Progenitor cell of endocrine pancreas (in vitro differentiated cells): ENCODE measurements at places on chromosomes 3 and 15. TPM values are rescaled to one million over a fixed set of nuclear protein-coding genes. Genes with fewer than 3 reads are reported as not detected.

- DNase-seq = peak; percentile 25
These were observed 25.0 kb downstream of the LSM3 start for GRCh38 chr3:14203521-14204079.

DNA sequence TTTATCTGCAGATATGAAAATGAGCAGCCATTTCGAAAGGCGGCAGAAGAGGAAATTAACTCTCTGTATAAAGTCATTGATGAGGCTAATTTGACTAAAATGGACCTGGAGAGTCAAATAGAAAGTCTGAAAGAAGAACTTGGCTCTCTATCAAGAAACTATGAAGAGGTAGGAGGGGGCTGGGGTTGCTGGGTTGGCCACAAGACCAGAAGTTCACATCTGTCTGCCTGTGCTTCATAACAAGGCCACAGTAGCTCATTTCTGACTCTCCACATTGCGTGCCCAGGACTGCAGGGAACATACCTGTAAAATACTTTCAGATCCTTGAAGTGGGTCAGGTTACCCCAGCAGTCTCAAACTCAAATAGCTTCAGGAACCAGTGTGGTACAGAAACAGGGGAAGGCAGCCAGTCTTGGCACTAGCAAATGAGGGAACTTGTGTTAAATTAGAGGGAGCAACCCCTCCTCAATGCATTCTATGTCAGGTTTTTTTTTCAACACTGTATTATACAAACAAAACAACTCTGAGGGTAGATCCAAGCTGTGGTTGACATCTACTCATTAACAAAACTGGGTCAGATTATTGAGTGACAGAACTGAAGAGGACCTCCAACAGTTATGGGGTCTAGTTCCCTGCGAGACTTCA, 48.7 kb downstream of the BFSP2 start:
- no peak for DNase-seq

GRCh38 chr3:115022835-115023398, 124.2 kb downstream of the ZBTB20 start:
- no peak for DNase-seq

GRCh38 chr15:46126581-46126980, 491.8 kb downstream of the SQOR start:
- no peak for DNase-seq

- DNase-seq = no peak
These were observed 254.1 kb downstream of the SLC9A9 start for GRCh38 chr3:143594206-143594605.

DNA sequence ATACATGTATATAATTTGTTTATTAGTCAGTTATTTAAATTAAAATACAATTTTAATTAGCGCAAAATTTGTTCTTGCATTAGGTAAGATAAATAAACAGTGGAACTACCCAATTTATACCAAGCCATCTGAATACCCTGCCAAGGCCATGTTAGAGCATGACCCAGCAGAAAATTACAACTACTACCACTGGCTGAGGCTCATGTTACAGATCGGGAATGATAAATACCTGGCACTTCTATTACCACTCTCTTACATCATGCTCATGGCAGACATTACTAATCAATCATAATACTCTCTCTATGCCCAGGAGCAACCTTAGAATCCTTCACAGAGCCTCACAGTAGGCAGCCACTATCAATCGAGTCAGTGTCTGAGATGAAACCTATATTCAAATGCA, 21.2 kb upstream of the LMOD3 start:
- no peak for DNase-seq

DNA sequence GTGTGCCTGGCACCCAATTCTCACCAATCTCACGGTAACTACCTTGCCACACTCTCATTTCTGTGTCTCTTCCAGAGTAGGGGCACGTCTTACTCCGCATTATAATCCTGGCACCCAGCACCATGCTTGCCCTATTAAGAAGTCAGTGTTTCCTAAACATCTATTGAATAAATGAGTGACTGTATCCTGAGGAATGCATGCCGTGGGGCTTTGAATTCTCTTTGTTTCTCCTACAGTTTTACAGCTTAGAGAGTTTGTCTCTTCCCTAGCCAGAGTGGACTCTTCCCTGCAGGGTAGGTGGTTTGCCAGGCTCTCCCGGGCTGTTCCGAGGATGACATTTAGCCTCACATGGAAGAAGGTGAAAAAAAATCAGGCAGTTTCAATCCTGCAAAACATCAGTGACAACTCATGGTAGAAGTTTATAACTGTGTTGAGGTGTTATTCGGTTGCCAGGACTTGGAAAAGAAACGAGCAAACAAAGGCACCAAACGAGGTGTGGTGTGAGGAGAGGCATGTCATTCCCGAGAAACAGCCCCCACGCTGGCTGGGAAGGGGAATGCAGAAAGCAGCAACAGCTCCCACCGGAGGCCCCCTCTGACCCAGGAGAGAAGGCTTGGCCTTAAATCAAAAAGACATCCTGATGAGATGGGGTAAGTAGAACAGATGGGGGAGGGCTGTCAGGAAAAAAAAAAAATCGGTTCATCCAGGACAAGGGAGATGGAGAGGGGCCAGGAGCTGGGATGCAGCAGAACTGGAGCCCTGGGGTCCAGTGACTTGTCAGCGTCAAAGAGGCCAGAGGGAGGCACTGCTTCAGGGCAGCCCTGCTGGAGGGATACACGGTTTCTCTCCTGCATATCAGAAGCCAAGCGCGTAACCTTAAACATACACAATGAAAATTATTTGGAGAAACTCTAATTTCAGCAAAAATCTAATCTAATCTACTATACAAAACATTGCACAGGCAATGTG, 168.4 kb upstream of the ARRDC4 start:
- DNase-seq = no peak

- no peak for DNase-seq
These were observed 16.4 kb upstream of the ZNF609 start for GRCh38 chr15:64443747-64444621.

GRCh38 chr3:128760881-128761280, 34.9 kb downstream of the RAB7A start:
- no peak for DNase-seq

DNA sequence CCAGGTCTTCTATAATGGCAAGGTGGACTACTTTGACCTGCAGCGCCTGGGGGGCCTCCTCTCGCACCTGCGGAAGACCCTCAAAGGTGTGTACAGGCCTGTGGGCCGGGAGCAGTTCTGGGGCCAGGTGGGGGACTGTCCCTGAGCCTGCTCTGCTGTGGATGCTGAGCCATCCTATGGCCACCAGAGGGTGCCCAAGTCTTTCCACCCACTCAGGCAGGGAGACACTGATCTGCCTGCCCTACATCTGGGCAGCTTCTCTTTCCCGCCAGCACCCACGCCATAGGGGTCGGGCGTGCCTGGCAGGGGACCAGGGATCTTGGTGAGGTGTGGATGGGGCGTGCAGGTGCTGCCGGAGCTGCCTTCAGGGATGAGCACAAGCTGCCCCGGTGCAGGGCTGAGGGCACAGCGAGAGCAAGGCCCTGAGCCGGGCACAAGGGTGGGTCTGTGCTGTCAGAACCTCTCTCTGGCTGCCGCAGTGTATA, 14.1 kb downstream of the RNF123 start:
- peak; percentile 41 for DNase-seq

- DNase-seq = no peak
These were observed 202.9 kb upstream of the CADM2 start for GRCh38 chr3:84755860-84756259.

DNA sequence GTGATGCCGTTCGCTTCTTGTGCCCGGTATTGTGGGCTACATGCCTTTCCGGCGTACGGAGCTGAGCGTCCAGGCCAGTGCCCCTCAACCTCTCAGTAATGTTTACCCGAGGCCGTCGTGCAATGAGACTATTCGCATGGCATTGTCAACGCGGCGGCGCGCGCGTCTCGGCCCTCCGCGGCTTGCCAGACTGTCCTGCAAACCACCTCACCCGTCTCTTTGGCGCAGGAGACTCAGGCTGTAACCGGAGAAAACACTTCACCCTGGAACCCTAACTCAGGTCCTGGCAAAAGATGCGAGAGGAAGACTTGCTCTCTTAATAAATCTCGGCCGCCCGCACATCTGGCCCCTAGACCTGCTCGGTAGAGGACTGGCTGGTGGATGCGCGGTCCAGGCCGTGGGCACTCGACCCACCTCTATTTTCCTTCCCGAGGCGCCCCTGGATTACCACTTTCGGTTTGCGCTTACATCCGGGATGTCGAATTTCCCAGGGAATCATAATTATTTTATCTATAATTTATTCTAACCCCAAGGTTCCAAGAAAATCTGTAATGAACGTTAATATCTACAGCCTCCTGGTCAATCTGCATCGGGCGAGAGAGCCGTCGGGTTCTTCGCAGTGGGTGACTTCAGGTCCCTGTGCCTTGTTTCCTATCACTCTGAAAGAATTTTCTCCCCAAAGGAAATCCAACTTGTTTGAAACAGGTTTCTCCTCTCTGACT, 71.8 kb upstream of the POLG start:
- DNase-seq = no peak

- DNase-seq = no peak
These were observed 148.6 kb downstream of the CNTN3 start for GRCh38 chr3:74465715-74466410.

Gene THUMPD3
- total RNA-seq = 61.3 and 62.4 TPM in 2 replicates

Gene PRSS50
- total RNA-seq = 1.9 TPM in 2 replicates

Gene IL12A
- total RNA-seq = 0.33 TPM in 1 of 2 replicates, not detected in the other

Gene SKOR1
- total RNA-seq = 0.60 and 0.75 TPM in 2 replicates

Gene C3orf49
- not detected in 2 replicates for total RNA-seq

Gene OR5K2
- total RNA-seq = not detected in 2 replicates

Gene PLIN1
- total RNA-seq = 0.24 and 0.40 TPM in 2 replicates
